BJ (cell line): ENCODE measurements at places on chromosomes 4 and X.

DNA sequence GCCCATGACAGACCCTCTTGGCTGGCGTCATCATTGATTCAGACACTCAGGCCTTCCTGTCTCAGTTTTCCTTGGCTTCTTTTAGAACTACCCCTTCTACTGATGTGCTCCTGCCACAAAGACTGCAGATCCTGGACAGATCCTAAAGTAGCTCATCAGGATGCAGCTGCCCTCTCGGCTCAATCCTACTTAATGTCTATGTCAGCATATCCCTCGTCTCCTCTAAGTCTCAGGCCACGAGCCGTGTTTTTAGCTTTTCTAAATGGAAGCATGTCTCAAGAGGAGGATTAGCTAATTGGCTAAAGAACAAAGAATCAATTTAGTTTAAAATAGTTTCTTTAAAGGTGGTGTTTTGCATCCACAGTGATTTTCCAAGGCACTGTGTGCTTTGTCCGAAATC is 447.7 kb downstream of the STIM2 start:
- no peak for DNase-seq

- DNase-seq = no peak
Observed at GRCh38 chr4:139761461-139761860, 95.8 kb downstream of the MGST2 start.

DNA sequence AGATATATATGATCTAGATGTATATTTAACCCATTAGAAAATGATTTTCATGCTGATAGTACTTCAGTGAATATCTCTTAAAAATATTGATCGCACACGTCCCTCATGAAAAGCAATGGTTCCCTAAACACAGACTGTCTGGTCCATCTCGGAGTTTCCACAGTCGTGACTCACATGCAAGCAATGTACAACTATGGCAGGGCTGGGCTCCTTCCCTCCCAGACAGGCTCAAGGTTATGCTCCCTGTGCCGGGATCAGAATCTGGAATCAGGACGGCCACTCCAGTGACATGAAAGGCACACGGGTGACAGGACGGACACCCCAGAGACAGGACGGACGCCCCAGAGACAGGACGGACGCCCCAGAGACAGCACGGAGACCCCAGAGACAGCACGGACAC is 40.2 kb upstream of the PPP2R3B start:
- no peak for DNase-seq

GRCh38 chr4:8289956-8290700 is 20.6 kb downstream of the HTRA3 start:
- DNase-seq = no peak

- no peak for DNase-seq
Observed at GRCh38 chr4:142284402-142285221, 561.5 kb downstream of the INPP4B start.

DNA sequence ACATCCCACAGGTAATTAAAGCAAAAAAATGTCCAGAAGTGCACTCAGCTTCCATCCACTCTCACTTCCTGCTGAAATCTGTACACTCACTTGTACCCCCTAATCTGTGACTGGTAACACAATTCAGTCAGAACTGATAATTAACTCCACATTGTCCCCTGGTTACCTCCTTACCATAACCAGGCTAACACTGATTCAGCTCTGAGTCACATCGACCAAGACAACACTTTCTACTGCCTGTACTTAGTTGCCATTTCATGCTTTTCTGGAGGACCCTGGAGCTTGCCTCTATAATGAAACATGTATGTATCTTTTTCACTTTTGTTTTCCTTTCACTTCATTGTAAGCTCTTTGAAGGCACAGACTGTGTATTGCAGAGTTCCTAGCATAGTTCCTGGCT is 130.9 kb upstream of the GABRG1 start:
- no peak for DNase-seq

GRCh38 chr4:3407171-3407771 is 34.5 kb upstream of the HGFAC start:
- no peak for DNase-seq

GRCh38 chr4:78070731-78071282 is 13.7 kb downstream of the FRAS1 start:
- DNase-seq = no peak

DNA sequence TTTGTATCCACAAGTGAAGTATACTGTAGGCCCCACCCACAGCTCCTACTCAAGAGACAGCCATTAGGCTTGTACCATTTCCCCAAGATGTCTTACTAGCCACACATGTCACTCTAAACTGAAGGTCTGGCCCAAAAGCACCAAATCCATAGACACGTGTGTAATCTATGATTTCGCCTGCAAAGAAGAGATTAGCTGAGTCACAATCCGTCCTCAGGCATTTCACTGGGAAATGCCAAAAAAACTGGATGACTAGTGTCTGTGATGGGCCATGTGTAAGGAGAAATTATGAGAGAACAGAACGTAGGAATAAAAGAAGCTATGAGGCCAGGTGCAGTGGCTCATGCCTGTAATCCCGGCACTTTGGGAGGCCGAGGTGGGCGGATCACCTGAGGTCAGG is 21.9 kb upstream of the RP2 start:
- DNase-seq = no peak

GRCh38 chrX:40290517-40290916 is 192.8 kb upstream of the BCOR start:
- DNase-seq = no peak
